Left renal cortex interstitium (tissue), 4 donors: ENCODE measurements at places on chromosomes 2 and 18. TPM values are rescaled to one million over a fixed set of nuclear protein-coding genes. Genes with fewer than 3 reads are reported as not detected.

DNA sequence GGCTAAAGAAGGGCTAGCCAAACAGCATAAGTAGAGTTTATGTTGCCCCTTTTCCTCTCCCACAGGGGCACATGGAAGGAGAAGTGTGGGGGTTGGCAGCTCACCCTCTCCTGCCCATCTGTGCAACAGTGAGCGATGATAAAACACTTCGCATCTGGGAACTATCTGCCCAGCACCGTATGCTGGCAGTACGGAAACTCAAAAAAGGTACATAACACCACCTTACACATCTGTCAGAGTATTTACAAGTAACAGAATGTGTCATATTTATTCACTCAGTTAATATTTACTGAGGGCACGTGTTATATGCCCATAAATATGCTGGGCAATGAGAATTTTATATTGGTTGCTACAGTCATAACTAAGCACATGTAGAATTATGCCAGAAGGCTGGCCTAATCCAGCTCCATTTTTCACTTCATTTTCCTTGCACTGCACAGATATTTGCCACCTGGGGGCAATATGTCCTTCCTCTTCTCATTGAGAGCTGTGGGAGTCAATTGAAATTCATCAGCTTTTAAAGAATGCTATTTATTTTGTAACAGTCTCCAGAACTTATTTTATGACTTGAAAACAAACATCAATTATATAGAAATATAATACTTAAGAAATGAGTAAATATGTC lies 150.6 kb downstream of the RTN4 start:
- peak; percentile 5 for DNase-seq

DNA sequence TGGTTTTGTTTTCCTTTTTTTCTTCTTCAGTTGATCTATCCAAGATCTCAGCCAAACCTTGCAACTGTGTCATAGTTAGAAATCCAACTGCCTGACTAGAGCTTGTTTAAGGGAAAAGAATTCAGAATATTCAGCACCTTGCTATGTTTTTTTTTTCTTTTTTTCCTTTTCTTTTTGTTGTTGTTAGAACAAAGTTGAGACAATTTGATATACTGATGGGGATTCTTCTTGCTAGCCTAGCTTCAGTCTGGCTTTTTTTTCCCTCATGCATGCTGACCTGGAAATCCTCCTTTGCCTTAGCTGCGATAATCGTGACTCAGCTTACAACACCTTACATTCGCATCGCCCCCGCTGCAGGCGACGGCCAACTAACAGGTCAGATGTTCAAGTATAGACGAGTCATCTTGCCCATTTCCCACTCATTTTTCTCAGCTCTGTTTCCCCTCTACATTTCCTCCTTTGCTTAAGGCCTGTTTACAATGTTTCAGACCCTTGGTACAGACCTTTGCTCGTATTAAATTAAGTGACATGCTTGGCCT lies 487.2 kb upstream of the RAB12 start:
- no peak for DNase-seq

DNA sequence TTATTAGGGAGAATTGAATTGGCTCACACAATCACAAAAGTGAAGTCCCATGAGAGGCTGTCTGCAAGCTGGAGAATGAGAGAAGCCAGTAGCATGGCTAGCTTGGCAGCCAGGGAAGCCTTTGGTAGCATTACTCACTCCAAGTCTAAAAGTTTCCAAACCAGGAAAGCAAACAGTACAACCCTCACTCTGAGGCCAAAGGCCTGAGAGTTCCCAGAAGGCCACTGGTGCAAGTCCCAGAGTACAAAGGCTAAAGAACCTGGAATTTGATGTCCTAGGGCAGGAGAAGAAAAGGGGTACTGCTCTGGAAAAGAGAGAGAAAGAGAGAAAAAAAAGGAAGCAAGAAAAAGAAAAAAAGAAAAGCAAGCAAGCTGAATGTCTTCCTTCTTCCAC lies 318.2 kb downstream of the RND3 start:
- no peak for DNase-seq

DNA sequence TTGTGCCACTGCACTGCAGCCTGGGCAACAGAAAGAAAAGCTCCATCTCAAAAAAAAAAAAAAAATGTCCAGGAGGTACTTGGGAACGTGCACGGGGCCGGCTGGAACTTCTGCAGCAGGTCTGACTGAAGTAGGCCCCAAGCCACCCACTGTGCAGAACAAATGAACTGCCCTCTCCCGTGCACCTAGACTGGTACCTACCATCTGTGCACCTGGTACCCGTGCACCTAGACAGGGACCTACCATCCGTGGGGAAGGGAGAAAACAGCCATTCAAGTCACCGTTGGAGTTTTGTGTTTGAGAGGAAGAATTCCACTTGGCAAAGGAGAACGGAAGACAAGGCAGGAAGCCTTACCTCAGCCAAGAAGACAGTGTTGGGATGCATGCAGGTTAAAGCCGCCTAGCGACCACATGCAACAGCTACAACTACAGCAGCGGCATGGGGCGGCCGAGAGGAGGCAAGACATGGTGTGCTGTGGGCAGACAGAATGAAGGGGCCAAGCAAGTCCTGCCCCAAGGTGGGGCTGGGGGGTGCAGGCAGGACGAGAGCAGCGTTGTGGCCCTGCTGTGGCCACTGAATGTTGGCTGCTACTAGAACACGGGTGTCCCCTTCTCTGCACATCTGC lies 16.1 kb downstream of the ST3GAL5 start:
- no peak for DNase-seq

GRCh38 chr2:223725494-223725893 lies 111.9 kb downstream of the AP1S3 start:
- DNase-seq, result peak; percentile 70

- DNase-seq, result no peak
These were observed 6.4 kb downstream of the SALL3 start for GRCh38 chr18:78986018-78986481.

DNA sequence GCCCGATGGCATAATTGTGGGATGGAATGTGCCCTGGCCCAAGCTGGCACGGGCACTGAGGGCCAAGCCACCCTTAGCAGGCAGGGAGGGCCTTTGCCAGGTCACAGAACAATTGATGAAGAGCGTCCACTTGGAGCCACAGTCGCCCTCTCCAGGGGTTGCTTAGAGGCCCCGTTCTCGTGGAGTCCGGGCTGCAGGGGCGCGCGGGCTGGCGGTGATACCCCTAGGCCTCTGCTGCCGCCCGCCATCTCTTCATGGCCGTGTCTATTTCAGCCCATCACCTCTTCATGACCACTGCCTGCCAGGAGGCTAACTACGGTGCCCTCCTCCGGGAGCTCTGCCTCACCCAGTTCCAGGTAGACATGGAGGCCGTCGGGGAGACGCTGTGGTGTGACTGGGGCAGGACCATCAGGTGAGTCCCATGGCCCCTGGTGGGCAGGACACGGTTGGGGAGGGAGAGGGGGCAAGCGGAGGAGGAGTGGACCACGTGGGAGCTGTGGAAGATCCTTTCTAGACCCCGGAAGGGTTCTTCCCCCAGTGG lies 17.6 kb downstream of the RAMP1 start:
- DNase-seq, result no peak

Gene ZNF521
- polyA plus RNA-seq, result 48.3 TPM

GRCh38 chr2:27667446-27667845 lies 3.8 kb downstream of the SLC4A1AP start:
- no peak for DNase-seq

Gene DNAH6
- 2.1 TPM for polyA plus RNA-seq

Gene ACSL3
- 53.5 TPM for polyA plus RNA-seq

Gene CLIP4
- polyA plus RNA-seq, result 13.8 TPM
